ENCODE measurements at places on chromosomes 5 and 9.
A peak's percentile ranks its signal among the peaks of the same experiment; 100 is the strongest.

DNA sequence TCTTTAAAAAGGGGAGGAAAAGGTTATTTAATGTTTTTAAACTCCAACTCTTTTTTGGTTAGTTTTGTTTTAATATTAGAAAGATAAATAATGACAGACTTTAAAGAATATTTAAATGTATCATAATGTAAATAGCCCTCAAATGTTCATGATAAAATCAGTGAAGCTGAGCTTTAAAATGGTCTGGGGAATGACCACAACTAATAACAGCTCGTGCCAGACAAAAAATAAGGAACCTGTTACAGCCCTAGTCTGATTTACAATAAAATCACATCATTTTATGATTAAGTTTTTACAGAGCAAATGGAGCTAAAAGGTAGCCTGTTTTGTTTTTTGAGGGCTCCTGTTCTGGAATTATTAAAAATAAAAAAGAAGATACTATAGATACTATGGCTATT is 46.1 kb downstream of the VCAN start:
- DNase-seq = no peak

- no peak for DNase-seq
Observed at GRCh38 chr9:131407717-131408195, 13.9 kb downstream of the PRRC2B start.

DNA sequence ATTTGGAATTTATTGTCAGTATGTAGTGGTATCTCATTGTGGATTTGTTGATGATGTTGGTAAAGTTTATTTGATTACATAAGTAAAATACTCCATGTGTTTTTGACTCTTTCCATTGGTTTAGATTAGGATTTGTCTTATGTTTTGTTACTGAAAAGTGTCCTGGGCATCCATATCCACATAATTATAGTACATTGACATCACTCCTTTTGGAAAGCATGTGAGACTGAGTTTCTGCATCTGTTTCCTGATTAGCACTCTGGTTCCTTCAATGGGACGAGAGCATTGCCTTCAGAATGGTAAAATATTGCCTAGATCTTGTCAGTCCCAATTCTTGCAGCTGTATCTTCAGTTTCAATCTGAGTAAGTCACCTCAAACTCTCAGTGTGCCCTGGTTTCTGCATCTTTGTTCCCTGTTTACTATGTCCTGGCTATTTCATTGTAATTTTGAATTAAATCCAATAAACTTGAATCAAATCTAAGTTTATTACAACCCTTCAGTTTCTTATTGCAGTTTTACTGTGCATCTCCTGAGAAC is 128.1 kb downstream of the FBXO38 start:
- no peak for DNase-seq

DNA sequence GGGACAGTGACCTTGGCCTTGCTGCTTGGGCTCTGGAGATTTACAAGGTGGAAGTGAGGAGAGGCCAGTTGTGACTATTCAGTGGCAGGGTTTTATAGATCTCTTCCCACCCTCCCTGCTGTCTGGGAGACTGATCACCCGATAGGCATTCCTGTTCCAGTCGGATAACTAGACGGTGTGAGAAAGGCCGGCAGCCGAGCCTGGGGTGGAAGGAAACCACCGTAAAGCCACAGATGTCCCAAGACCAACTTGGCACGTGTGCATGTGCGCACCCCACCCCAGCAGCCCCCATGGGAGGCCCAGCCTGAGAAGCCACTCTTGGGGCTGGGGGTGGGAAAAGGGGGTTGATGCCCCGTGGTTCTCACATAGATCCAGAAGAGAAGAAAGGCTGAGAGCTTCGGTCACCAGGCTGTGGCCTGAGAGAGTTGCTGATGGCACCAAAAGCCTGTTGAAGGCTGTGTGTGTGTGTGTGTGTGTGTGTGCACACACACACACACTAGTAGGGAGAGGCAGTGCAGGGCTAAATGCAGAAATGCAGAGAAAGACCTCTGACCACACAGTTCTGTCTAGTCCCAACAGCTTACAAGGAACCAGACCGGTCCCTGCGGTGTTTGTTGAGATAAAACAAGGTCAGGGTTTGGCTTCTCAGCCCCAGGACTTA is 225.8 kb downstream of the FANCC start:
- DNase-seq = no peak

- DNase-seq = no peak
Observed at GRCh38 chr5:123605822-123606221, 93.8 kb downstream of the CSNK1G3 start.

GRCh38 chr9:127451858-127452656 is 747 bp downstream of the LRSAM1 start:
- no peak for DNase-seq

DNA sequence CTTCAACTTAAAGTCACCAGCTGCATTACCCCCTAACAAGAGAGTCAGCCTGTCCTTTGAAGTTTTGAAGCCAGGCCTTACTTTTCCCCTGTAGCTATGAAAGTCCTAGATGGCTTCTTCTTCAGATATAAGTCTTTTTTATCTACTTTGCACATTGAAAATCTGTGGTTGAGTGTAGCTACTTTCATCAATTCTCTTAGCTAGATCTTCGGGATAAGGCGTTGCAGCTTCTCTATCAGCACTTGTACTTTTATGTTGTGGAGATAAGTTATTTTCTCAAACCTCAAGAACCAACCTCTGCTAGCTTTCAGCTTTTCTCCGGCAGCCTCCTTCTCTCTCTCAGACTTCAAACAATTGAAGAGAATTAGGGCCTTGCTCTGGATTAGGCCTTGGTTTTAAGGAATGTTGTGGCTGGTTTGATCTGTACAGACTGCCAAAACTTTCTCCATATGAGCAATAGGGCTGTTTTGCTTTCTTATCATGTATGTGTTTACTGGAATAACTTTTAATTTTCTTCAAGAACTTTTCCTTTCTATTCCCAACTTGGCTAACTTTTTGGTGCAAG is 21.6 kb downstream of the CATSPER3 start:
- no peak for DNase-seq

GRCh38 chr9:114429488-114429887 is 41.7 kb upstream of the AKNA start:
- peak; percentile 59 for DNase-seq

DNA sequence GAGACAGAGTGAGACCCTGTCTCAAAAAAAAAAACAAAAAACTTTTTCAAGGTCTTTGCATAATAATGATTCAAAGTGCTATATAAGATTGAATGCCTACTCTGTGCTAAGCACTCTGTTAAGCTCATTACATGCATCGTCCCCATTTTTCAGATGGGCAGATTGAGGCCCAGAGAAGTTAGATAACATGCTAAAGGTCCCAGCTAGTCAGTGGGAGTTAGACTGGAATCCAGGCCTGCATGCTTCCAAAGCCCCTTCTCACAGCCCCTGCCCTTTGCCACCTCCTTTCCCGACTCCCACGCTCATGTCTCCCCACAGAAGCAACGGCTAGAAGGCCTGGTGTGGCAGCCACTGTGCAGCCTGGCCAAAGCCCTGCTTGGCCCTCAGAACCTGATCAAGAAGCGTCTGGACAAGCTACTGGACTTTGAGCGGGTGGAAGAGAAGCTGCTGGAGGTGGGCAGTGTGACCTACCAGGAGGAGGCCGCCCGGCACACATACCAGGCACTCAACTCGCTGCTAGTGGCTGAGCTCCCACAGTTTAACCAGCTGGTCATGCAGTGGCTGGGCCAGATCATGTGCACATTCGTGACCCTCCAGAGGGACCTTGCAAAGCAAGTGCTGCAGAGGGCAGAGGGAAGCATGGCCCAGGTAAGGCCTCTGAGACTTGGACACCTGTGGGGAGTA is 40.3 kb downstream of the ARHGEF37 start:
- no peak for DNase-seq

Measured in ascending aorta (tissue), 2 donors.